Stimulated activated CD8-positive, alpha-beta memory T cell treated with anti-CD3 and anti-CD28 coated beads, Interleukin-4, amount 100 ng/mL, for 4 hours (primary cell): ENCODE measurements at places on chromosomes 7 and 10.

GRCh38 chr7:24717247-24717622 is 40.0 kb downstream of the GSDME start:
- no peak for DNase-seq

- DNase-seq: no peak
Measured at GRCh38 chr7:20330928-20331909, 519 bp downstream of the ITGB8 start.

DNA sequence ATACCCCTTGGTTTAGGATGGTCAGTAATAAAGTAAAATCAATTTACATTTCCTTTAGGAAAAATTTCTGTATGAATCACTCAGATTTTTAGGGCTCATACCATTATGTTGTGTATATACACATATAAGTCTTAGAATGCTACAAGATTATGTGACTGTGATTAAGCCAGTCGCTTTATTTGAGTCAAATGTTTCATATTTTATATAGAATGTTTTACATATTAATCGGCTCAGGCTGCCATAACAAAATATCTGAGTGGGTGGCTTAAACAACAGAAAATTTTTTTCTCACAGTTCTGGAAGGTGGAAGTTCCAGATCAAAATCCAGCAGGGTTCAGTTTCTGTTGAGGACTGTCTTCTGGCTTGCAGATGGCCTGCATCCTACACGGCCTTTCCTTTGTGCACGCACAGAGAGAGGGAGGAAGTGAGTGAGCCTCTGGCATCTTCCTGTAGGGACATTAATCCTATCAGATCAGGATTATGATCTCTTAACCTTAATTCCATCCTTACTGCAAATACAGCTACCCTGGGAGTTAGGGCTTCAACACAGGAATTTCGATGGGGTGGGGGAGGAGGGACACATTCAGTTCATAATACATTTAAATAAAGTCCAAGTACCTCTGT is 198.0 kb downstream of the PHF14 start:
- DNase-seq: no peak

GRCh38 chr10:116271593-116272439 is 1.2 kb downstream of the GFRA1 start:
- no peak for DNase-seq

GRCh38 chr10:34477249-34477648 is 337.8 kb downstream of the PARD3 start:
- no peak for DNase-seq

- no peak for DNase-seq
Measured at GRCh38 chr7:47087866-47088265, 494.0 kb downstream of the TNS3 start.

GRCh38 chr10:53315709-53316108 is 543.1 kb upstream of the MBL2 start:
- no peak for DNase-seq

- DNase-seq: no peak
Measured at GRCh38 chr10:93346694-93347093, 135.4 kb downstream of the MYOF start.

GRCh38 chr7:4765776-4766490 is 9.5 kb upstream of the AP5Z1 start:
- DNase-seq: no peak

DNA sequence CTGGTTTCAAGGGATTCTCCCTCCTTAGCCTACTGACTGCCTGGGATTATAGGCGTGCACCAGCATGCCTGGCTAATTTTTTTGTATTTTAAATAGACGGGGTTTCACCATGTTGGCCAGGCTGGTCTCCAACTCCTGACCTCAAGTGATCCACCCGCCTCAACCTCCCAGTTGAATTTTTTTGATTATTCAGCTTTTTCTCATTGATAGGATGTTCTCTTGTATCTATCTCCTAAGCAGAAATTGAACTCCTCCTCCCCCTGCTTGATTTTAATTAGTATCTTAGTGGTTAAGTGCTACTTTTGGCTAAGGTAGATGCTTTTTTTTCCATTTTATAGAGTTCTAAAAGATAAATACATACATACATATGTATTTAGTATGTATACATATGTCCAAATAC is 101.0 kb downstream of the ZNF277 start:
- no peak for DNase-seq

DNA sequence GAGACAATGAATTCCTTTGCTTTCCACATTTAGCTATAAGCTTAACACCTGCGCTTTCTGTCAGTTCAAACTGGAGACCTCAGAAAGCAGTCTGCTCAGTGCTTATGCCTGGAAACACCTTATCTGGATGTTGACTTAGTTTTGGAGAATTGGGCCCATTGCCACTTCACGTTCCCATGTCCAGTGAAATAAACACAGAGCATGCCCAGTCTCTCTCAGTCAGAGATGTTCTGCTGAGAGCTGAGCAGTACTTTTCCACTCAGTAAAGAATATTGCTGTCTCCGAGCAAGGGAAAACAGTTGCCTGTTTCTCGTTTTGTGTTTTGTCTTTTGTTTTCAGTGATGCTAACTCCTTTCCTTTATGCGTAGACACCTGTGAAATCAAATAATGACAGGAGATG is 83.2 kb upstream of the PRR15 start:
- no peak for DNase-seq
